AG04450 (cell line): ENCODE measurements at places on chromosomes 16 and 17.

- DNase-seq, result peak; percentile 60
Observed at GRCh38 chr16:66335704-66336329, 30.7 kb upstream of the CDH5 start.

GRCh38 chr17:61459939-61460718 is 7.9 kb downstream of the TBX4 start:
- DNase-seq, result no peak

GRCh38 chr17:31842195-31843069 is 16.6 kb downstream of the COPRS start:
- DNase-seq, result peak; percentile 60

- DNase-seq, result no peak
Observed at GRCh38 chr16:5349670-5350517, 252.3 kb upstream of the EEF2KMT start.
